Brain microvascular endothelial cell (primary cell): ENCODE measurements at places on chromosomes 11 and 22.

- no peak for DNase-seq
These were observed 85.3 kb upstream of the OR9Q1 start for GRCh38 chr11:57938351-57938750.

GRCh38 chr22:36028646-36029405, at the start of gene RBFOX2:
TSS of gene RBFOX2 (minus strand) at chr22:36028824. CDS start at chr22:36028425, 399 bp downstream.
- DNase-seq: peak; percentile 95

DNA sequence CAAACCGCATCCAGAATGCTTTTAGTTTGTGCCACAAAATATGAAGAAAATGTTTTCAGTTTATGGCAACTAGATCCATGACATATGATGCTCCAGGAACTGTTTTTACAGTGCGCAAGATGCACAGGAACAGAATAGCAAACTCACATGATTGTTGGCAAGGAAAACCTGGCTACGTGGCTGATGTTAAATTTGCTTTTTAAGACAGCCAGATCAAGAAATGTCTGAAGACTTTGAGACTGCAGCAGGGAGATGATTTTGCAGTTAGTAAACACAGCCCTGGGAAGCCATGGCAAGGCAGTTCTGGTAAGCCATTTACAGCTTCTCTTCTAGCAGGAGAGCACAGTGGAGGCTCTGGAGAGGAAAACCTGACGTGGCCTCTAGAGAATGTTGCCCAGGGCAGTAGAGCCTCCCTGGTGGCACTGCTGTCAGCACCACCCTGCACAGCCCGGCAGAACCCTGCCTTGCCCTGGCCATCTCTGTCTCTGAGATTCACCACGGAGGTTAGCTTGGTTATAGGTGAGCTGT, 69.8 kb upstream of the TNRC6B start:
- no peak for DNase-seq

GRCh38 chr11:120515186-120515723, 3.7 kb downstream of the GRIK4 start:
- no peak for DNase-seq

DNA sequence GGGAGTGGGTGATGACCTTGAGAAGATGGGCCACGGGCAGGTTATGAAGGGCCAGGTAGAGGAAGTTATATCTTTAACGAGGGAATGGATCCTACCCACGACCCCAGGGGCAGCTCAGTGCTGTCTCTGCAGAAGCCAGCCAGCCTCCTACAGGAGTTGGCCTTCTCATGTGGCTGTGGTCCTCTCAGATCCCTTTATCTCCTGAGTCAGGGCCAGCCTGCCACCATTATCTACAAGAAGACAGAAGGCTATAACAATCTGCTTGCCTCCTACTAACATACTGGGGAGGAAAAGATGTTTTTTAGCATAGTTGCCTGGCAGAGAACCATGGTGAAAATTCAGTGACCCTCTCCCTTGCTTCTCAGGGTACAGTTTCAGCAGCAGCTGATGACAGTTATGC, 7.0 kb upstream of the YWHAH start:
- DNase-seq: no peak

- no peak for DNase-seq
These were observed 108.8 kb downstream of the GRIA4 start for GRCh38 chr11:105718641-105719040.

DNA sequence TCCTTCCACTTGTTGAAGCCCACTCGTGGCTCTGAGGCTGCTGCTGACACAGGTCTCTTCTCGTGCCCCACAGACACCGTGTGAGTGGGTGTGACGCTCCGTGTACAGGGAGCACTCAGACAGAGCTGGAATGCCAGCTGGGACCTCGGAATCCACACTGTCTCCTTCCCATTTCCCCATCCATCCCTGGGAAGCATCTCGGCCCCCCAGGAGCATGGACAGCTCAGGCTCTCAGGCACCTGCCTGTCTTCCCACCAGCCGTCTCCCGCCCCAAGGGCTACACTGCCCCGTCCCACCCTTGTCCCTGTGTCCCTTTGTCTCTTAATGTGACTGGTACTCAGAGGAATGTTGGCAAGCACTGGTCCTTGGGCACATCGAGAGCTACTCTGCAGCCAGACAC, 63.8 kb downstream of the ARHGAP8 start:
- no peak for DNase-seq
